Central memory CD4-positive, alpha-beta T cell (primary cell): ENCODE measurements at places on chromosomes 2 and 18.

- no peak for DNase-seq
Measured at GRCh38 chr18:62763101-62763521, 47.8 kb downstream of the PHLPP1 start.

GRCh38 chr2:20322527-20323300 lies 27.9 kb downstream of the PUM2 start:
- no peak for DNase-seq

DNA sequence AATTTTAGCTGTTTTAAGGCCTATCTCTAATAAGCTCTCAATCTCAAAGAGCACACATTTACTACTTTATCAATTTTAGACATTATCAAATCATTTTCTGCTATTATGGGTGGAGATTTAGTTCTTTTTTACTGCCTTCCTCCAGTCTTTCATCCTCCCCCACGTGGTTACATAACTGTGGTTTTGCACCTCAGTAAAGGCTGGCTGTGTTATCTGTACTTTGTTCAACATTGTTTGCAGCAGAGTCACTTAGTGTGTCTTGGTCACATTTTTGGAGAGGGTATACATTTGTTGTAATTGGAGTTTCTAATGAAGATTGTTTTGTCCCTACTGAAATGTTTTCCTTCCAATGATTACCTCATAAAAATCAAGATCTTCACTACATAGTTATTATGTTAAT lies 549.6 kb upstream of the CELF4 start:
- DNase-seq: no peak

DNA sequence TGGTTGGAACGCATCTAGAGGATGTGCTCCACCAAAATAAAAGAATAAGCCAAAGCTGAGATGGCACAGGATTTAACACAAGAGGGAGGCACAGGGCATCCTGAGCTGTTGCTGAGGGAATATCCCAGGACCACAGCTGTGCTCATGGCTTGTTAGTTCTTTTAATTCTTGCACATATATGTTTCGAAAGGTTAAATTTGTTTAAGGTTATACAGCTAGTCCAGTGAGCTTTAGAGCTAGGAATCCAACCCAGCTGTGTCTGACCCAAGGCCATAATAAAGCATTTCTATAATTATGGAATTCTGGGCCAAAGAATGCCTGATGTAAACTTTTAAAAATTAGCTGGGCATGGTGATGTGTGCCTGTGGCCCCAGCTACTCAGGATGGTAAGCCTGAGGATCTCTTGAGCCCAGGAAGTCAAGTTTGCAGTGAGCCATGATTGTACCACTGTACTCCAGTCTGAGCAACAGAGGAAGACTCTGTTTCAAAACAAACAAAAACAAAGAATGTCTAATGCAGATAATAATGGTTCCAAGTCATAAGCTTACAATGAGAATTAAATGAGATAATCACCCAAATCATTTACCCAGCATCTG lies 66.4 kb upstream of the CCBE1 start:
- DNase-seq: no peak

DNA sequence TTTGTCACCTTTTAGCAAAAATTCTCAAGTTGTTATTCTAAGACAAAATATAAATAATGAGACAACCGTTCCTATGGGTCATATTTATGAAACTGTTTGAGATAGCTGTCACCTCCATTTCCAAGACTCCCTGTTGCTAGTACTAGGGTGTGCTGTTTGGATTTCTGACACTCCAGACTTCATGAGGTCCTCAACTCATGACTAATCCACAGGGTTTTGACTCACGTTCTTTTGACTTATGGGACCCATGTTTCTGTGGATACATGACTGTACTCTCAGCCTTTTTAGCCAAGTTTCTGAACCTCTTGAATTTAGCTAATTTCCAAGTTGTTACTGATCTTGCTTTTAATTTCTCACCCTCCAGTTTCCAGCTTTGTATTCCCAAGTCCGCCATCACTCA lies 178.7 kb upstream of the FAM98A start:
- DNase-seq: no peak

- no peak for DNase-seq
Measured at GRCh38 chr2:127170452-127171197, 49.5 kb downstream of the CYP27C1 start.

- DNase-seq: no peak
Measured at GRCh38 chr2:27973592-27973991, 83.1 kb downstream of the BABAM2 start.

GRCh38 chr2:201130524-201131186 lies 14.7 kb downstream of the CFLAR start:
- peak; percentile 57 for DNase-seq

DNA sequence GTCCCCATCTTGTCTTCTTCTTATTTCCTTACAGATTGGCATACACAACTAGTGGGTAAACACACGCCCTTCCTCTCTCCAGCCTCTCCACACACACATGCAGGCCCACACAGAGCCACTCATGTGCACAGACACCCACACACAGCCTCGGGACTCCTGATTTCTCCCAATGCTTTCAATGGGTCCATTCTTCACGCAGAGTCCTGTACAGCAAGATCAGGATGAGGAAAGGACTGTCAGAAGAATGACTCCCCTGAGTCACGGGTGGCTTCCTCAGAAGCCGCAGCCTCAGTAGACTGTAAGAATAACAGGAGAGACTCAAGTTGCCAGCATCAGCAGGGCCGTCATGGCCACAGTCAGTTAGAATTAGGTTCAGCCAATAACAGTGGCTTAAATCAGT lies 109.1 kb upstream of the GLI2 start:
- no peak for DNase-seq

GRCh38 chr2:56053679-56054078 lies 130.1 kb upstream of the EFEMP1 start:
- no peak for DNase-seq

DNA sequence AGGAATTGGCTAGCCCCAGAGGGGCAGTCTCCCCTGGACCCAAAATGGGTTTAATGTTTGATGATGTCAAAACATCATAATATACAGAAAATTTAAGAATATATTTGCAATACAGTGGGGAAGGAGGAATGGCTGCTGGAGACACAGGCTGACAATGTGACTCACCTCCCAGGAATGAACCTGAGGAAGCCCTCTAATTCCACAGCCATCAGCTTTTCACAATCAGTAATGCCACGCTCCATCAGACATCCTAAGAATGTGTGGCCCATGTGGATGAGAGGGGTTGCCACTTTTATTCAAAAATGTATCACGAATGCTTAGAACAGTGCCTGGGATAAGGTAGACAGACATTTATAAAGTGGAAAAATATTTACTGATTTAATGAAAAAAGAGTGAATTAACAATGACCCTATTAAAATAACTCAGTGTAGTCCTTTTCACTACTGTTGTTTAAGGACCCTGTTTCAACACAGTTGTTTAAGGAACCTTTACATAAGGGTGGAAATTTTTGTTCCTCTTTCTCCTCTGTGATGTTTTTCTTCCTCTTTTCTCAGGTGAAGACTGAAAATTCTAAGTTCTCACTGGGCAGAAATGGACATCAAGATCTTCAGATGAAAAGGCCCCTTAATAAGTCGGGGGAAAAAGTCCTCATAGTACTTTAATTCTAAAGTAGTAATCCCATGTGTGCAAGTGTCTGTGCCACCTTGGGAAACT lies 17.5 kb upstream of the TMEM163 start:
- no peak for DNase-seq
